Effector memory CD8-positive, alpha-beta T cell (primary cell): ENCODE measurements at places on chromosomes 13 and 19.

- DNase-seq = peak; percentile 98
These were observed at the start of gene HAUS5 for GRCh38 chr19:35612559-35613321. TSS of gene HAUS5 (plus strand) at chr19:35612735. CDS start at chr19:35612795, 60 bp downstream.

DNA sequence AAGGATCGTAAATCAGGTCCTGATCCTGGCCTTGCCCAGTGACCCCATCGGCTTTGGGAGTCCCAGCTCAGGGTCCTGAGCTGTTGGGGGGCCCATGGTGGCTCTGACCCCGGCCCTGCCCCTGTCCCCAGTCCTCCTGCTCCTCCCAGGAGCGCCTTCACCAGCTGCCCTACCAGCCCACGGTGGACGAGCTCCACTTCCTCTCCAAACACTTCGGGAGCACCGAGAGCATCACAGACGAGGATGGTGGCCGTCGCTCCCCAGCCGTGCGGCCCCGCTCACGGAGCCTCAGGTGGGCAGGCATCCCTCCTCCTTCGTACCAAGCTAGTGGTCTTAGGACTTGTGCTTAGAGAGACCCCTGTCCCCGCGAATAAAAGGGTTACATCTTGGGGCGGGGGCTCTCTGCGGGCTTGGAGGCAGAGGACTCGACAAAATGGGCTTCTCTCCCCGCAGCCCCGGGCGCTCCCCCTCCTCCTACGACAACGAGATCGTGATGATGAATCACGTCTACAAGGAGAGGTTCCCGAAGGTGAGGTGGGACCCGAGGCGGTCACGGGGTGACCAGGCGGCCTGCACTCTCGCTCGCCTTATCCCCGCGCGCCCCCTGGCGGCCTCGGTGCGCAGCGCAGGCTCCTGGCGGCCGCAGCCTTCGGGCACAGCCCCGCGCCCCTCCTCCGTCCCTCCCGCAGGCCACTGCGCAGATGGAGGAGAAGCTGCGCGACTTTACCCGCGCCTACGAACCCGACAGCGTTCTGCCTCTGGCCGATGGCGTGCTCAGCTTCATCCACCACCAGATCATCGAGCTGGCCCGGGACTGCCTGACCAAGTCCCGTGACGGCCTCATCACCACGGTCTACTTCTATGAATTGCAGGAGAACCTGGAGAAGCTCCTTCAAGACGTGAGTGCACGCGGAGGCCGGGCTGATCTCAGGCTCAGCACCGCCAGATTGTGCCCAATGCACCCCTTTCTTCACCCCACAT is 9.1 kb downstream of the MAST1 start:
- DNase-seq = peak; percentile 84

GRCh38 chr13:30963791-30964190 is 31.3 kb downstream of the TEX26 start:
- no peak for DNase-seq

GRCh38 chr19:1016647-1017114 is 4.2 kb downstream of the TMEM259 start:
- no peak for DNase-seq

- no peak for DNase-seq
These were observed 50.4 kb downstream of the TEX29 start for GRCh38 chr13:111370570-111371535.

GRCh38 chr19:35740108-35740422 is 2.2 kb downstream of the IGFLR1 start:
- DNase-seq = no peak

GRCh38 chr19:35124098-35125060 is 8.8 kb downstream of the FXYD3 start:
- DNase-seq = peak; percentile 71

- DNase-seq = no peak
These were observed 2567.7 kb upstream of the PCDH20 start for GRCh38 chr13:63983366-63983765.

DNA sequence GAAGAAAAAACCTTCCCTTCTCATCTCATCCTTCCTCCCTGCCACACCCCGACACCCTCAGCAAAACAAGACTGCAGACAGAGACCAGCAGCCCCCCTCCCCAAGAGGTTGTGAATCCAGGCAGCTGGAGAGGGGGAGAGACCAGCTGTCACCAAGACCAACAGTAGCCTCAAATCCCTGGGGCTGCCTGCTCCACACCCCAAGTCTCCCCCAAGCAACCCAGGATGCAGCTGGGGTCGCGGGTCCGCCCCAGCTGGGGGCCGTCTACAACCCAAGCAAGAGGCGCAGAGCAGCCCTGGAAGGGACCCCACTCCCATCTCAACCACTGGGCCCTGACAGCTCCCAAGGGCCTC is 7.1 kb downstream of the KLF16 start:
- DNase-seq = no peak

DNA sequence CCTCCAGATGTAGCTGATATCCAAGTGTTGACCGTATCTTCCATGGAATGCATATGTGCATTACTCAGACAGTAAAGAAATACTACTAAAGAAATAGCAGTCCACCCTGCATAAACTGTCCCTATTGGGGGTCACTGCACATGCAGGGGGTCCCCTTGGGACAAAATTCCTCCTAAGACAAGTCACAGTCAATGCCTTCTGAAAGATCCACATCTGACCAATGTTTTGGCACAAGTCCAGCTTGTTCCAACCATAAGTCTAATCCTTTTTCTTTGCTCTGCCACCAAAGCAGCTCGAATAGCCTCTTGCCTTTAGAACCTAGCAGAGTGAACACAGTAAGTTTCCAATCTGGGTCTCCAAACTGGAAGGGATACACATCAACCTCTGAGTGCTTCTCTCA is 87.9 kb downstream of the DIAPH3 start:
- DNase-seq = no peak

GRCh38 chr19:11699931-11700794 is 38.6 kb downstream of the ZNF823 start:
- no peak for DNase-seq

DNA sequence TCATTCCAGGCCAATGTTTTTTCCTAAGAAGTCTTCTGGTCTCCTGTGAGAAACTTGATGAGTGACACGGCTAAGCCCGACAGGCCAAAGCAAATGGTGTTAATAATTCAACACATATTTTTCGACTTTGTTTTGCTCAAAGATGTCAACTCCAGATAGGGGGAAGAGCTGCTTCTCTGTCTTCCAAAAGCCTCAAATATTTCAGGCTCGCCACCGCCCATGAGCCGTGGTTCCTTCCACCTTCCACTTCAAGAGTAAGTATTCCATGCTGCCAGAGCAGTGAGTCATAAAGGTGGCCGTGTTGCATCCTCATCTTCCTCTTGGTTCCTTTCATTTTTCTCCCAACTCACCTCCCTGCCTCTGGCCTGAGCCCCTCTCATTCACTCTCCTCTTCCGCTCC is 272.6 kb downstream of the EFNB2 start:
- DNase-seq = no peak

GRCh38 chr13:72973234-72973633 is 85.6 kb upstream of the KLF5 start:
- no peak for DNase-seq

DNA sequence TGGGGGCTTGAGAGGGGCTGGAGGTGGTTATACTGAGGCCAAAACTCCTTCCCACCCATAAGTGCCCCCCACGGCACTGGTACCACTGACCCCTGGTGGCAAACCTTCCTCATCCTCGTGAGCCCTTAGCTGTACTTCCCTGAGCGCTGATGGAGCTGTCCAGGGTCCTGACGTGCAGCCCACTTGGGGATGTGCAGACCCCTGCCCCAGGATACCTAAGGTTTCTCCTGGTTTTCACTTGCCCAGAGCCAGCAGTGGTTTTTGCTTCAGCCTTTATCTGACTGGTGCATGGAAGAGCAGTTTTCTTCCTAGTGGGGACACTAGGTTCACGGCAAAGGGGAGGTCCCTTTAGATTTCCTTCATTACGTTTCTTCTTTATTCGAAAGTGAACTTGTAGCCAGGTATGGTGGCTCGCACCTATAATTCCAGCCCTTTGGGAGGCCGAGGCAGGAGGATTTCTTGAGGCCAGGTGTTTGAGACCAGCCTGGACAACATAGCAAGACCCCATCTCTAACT is 28.7 kb upstream of the KCTD15 start:
- no peak for DNase-seq

GRCh38 chr19:50836543-50837195 is 3.3 kb upstream of the KLK15 start:
- no peak for DNase-seq

GRCh38 chr19:4062419-4063368 is 4.0 kb downstream of the ZBTB7A start:
- DNase-seq = no peak

- no peak for DNase-seq
These were observed 195.0 kb upstream of the STARD13 start for GRCh38 chr13:33480561-33480960.

- DNase-seq = no peak
These were observed 8.1 kb upstream of the CSNK1A1L start for GRCh38 chr13:37113534-37113933.

DNA sequence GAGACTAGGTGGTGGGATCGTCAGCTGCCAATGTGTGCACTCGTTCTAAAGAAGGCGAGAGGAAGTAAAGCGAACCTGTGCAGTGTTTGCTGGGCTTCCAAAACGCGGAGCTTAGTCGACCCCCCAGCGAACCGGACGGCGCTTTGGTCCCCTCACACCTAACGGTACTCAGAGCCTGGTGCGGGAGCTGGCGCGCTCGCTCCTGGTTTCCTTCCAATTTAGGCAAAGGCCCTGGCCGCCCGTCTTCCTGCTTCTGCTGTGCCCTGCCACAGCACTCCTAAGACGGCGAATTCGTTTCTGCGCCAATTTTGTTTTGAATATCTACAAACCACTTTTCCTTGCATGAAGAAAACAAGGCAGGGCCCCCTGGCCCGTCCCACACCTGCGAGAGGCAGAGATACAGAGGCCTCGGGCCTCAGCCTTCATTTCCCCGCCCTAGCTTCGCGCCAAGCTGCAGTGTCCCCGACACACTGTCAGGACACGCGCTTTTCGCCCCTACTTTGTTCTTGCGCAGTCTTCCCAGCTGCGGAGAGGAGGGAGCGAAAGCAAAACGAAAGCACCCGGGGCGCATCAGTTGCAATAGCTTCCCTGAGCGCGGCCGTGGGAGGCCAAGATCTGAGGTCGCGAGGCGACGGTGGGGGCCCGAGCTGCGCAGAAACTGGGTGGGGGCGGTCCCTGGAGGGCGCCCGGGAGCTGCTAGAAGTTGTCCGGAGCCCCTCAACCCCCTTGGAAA is 111.9 kb downstream of the KCNRG start:
- DNase-seq = peak; percentile 35

DNA sequence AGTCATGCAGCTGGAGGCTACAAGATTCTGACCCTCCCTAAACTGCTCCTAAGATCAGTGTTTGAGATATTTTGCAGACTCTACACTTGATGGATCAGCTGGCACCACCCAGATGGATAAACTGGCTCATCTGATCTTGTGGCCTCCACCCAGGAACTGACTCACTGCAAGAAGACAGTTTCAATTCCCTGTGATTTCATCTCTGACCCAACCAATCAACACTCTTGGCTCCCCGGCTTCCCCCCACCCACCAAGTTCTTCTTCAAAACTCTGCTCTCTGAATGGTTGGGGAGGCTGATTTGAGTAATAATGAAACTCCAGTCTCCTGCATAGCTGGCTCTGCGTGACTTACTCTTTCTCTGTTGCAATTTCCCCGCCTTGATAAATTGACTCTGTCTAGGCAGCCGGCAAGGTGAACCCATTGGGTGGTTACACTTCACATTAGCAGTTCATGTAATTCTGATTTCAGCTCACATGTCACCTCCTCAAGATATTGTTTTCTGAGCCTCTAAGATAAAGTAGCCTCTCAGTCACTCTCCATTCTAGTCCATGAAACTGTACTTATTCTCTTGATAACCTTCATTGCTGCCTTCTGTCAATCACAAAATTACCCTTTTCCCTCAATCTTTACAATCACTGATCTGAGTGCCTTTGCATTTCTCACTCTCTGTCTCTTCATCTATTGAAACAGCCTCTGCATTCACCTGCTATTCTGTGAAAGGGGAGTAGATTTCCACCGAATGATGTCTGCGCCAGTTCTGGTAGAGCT is 9.9 kb upstream of the FPR3 start:
- no peak for DNase-seq

- peak; percentile 29 for DNase-seq
These were observed 23.4 kb downstream of the ZDHHC20 start for GRCh38 chr13:21435687-21436151.

DNA sequence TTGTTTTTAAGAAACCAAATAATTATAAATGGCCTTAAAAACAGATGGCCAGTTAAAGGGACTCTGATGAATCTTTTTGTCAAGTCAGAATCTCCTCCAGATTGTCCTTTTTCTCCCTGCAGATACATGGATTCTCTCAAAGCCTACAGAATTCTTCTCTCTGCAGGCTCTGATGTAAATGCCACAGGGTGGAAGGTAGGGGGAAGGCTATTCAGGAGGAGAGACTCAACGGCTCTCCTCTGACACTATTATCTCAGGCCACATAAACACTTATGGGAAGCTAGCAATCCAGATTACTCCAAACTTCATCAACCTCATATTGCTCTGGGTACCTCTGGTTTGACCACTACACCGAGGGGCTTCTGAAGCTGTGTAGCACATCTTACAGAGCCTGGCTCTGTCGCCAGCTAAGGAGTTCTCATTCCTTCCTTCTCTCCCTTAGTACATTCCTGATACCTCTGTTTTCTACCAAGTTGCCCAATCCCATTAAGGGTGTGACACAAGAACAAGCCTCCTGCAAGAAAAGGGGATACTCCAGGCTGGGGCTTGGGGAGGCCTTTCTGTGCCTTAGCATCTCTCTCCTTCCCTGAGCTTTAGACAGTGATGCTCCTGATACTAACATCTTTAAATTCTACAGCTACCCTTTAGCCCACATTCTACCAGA is 14.9 kb downstream of the LCP1 start:
- DNase-seq = no peak

DNA sequence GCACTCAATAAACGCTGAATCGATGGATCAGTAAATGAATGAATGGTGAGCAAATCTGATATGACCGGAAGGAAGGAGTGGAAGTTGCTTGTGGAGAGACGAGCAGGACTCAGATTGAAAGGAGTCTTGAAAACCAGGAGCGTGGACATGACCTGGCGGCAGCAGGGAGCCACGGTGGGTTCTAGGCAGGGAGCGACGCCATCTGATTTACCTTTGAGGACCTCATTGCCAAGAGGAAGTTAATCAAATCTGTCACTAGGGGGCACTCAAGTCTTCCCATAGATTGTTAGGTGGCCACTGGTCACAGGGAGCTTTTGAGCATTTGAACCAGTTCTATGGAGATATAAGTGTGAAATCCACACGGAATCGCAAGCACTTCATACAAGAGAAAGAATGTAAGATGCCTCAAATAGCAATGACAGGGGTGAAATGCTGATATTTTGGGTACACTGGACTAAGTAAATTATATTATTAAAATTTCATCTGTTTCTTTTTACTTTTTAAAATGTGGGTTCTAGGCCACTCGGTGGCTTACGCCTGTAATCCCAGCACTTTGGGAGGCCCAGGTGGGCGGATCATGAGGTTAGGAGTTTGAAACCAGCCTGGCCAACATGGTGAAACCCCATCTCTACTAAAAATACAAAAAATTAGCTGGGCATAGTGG is 9.2 kb upstream of the FBN3 start:
- DNase-seq = peak; percentile 51

GRCh38 chr13:67228031-67228430 is 2.1 kb downstream of the PCDH9 start:
- no peak for DNase-seq

- no peak for DNase-seq
These were observed 935 bp downstream of the CRB3 start for GRCh38 chr19:6465006-6465405.

GRCh38 chr13:66563076-66563475 is 667.1 kb downstream of the PCDH9 start:
- no peak for DNase-seq
